ENCODE measurements at places on chromosomes 1 and 21. TPM values are rescaled to one million over a fixed set of nuclear protein-coding genes. Genes with fewer than 3 reads are reported as not detected.

The OR10R2 gene
- total RNA-seq: not detected

The ICOSLG gene
- 2.1 TPM for total RNA-seq

The VAV3 gene
- total RNA-seq: 10.8 TPM

The SPRR2F gene
- not detected for total RNA-seq
